ENCODE measurements at places on chromosomes 1 and 21.
A peak's percentile ranks its signal among the peaks of the same experiment; 100 is the strongest.

DNA sequence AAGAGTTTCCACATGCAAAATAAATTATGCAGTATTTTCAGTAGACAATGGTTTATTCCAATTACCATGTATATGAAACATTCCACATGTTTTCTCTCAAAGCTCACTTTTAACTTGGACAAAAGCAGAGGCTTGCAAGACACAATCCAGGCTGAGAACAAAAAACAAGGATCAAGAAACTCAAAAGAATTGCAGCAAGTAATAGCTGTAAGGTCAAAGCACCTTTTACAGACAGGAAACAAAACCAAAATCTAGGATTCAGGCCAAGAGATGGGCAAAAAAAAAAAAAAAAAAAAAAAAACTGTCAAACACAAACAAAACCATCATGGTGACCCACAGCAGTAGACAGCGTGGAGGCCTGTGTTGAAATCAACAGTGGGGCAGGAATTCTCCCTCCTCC lies 9.3 kb downstream of the RGS1 start:
- no peak for DNase-seq

DNA sequence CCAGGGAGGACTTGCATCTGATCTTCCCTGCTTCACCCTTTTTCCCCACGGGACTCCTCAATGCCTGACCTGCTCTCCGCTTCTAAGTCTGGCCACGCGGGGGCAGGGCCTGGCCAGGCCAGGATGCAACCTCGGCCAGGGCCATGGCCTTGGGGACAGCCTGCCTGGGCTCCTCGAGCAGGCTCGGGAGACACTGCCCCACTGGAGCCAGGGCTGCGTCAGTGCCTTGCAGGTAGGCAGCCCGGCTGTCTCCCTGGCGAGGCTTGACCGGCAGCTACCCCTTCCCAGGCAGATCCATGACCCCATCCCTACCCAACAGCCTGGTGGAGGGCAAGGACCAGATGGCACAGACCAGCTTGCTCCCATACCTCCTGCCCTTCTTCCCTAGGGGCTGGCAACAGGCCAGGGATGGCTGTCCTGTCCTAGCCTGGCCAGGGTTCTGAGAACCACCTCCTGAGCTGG lies 2.7 kb upstream of the PRDM16 start:
- DNase-seq = peak; percentile 57

- peak; percentile 65 for DNase-seq
Measured at GRCh38 chr1:223189903-223190724, 47.1 kb upstream of the TLR5 start.

GRCh38 chr1:105294838-105295237 lies 1545.1 kb downstream of the AMY1C start:
- no peak for DNase-seq

DNA sequence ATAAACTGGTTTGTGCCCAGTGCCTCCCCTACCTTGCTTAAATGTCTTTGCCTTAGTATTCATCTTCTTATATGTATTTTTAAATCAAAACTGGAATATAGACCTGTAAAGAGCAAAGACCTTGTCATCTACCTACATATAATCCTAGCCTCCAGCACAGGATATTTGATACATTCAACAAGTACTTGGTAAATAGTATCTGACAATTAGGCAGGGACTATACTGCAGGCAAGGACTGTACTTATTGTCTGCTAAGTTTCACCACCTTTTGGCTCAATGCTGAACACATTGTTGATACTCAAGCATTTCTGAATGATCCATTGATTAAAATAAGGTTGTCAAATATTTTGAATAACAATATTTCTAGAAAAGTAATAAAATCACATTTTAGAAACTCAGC lies 96.4 kb downstream of the PKN2 start:
- DNase-seq = no peak

DNA sequence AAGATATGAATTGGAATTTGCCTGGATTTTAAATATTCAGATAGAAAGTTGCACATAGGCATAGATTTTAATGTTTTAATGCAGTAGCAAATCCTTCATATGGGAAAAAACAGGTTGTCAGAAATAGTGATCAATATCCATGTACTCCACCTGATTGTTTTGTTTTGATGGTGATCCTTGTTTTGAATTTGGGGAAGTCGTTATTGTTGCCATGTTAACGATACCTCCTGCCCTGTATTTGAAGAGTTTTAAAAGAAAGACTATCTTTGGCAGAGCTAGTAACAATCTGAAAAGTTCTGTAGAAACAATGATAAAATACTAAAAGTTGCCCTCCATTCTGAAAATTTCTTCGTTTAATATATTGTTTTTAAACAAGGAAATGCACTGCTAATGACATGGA lies 1.1 kb downstream of the CEP350 start:
- DNase-seq = no peak

GRCh38 chr1:25878690-25879089 lies 3.2 kb upstream of the PAQR7 start:
- DNase-seq = no peak

DNA sequence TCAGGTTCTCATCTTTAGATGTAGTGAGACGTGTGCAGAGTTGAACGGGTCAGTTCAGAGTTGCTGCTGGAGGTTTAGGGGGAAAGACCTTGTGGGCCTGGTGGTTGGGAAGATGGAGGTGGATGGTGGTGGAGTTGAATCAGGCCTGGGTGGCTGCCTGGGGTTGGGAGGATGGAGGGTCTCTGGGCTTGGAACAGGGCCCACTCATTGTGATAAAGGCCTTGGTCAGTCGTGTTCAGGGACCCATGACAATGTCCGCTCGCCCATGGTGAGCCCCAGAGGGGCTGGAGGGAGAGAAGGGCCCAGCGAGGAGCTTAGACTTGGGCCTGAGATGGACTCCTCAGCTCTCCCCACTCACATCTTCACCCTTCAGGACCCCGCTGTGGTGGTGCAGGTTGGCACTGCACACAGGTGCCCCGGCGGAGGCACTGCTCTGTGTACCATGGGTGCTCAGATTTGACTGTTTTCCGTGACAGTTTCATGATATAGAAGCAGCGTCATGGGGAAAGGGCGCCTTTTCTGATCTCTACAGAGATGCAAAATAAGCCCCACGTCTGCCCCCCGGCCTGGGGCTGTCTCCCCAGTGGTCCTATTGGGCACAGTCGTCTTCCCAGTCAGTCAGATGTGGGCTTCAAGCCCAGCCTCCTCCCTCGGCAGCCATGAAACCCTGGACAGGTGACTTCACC lies 39.2 kb downstream of the DISP3 start:
- peak; percentile 44 for DNase-seq

- no peak for DNase-seq
Measured at GRCh38 chr1:195173753-195174152, 1434.5 kb downstream of the KCNT2 start.

DNA sequence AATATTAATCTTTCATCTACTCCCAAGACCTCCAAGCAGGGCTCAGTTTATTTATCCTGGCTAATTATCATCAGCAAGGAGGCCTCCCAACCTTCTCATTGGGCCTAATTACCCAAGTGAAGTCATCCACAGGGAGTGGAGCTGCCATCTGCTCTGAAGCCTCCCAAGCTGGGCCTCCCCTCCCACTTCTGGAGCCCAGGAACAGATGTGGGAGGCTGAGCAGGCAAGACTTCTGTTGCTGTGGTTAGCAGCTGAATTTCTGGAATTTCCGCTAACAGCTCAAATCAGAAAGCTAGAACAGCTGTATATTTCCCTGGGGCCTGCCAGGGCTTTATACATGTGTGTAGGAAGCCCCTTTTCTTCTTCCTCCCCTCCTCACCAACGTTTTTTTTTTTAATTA lies 127.5 kb downstream of the UCK2 start:
- no peak for DNase-seq

DNA sequence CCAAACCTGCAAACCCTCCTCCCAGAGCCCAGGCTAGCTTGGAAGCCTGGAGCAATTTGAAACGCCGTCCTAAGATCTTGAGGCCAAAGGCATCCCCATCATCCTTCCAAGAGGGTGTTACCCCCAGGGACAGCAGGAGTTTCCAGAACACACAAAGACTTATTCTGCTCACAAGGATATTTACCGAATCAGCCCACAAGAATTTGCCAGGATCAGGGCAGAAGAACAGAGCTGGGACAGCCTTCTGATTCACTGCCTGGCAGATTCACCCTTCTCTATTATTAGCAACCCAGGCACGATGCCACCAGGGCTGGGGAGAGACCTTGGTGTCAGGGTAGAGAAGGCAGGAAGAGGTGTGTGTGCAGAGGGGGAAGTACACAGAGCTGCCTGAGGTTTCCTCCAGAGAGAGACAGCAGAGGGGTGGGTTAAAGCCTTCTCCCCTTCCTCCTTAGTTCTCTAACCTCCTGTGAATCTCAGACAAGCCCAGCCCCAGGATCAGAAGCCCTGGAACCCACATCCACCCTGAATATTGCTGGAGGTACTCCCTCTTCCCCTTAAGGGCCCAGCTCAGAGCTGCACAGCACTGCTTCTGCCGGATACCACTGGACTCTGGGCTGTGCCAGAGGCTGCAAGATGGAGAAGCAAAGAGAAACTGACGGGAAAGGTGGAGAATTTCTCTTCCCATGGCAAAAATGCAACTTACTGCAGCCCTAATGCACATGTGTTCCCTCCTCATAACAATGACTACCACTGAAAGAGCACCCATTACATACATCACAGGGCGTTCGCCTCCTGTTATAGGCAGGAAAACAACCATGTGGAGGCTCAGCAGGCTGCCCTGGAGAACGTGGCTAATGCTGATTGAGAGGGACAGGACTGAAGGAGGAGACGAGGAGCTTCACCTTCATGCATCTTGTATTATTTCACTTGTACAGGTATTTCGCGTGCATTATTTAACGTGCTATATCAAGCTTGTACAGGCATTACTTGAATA lies 61.8 kb downstream of the ITPKB start:
- peak; percentile 79 for DNase-seq

DNA sequence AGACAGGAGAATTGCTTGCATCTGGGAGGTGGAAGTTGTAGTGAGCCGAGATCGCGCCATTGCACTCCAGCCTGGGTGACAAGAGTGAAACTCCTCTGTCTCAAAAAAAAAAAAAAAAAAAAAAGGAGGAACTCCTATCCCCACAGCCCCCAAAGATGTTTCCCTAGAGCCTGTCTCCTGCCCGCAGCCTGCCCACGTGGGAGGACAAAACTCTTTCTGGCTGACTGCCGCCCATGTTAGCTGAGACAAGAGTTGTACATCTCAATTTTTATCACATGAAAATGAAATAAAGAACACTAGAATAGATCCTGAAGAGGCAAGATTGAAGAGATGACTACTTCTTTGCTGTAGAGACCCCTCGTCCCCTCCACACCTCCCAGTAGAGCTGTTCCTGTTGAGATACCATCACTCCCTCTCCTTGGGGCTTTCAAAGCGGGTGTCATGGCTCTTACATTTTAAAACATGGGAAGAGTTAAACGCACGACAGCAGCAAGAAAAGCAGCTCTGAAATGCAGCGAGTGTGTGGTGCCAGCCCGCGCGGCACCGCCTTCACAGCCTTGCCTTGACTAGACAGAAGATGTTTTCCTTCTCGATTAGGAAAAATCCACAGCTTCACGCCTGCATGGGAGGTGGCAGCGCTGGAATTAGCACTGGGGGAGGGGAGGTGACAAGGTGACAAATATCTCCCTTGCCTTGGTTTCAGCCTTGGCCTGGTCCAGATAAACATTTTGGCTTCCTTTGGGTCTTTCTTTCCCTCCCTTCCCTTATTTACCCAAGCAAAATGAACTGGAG lies 253.4 kb upstream of the CSF3R start:
- DNase-seq = no peak

- no peak for DNase-seq
Measured at GRCh38 chr1:170252851-170253579, 107.3 kb downstream of the NTMT2 start.

DNA sequence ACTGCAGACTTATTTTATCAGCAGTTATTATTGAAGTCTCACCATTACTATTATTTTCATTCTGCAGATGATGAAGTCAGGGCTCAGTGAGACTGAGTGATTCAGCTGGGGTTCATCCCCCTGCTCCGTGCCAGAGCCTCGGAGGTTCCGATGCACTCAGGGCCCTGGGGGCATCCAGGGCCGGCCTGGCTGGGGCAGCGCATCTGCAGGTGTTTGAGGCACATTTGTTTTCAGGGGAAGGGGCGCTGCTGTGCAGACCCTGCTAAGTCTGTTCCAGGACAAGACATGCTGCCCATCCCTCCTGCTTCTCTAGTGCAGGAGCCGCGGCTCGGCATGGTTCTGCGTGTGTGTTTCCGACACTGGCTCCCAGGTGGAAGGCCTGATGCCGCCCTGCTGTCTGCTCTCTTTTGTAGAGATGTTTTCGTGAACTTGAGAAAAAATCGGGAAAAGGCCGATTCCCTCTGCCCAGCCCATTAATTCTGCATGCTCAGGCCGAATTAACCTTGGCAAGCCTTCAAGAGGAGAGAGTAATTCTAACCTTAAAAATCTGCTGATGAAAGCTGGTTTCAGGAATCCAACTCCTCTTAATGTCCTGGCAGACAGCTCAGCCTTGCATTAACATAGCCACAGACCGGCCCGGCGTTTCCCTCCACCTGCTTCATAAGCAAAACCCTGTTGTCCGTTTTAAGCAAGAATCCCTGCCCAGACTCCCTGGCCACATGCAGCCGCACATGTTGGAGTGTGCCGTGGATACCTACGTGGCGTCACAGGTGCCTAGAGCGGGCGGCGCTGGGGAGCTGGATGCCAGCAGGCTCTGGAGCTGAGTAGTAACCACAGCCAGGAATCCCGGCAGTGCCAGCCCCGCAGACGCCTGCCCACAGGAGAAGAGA lies 316.0 kb upstream of the VAMP3 start:
- no peak for DNase-seq

DNA sequence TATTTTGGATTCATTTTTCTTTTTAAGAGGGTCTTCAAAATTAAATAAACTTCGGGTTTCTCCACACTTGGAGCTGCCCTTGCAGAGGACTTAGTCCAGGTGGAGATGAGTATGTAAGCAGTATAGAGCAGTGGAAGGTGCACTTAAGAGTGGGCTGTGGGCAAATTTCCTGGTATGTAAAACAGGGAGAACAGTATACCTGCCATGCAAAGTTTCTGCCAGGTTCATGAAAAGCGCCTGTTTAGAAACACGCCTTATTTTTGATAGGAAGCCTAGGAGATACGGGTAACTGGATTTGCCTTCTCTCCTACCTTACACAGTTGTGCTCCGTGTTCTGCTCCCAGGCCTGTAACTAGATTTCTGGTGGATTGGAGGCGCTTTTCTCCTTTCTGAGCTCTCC lies 1.2 kb downstream of the KDM4A start:
- DNase-seq = no peak

- no peak for DNase-seq
Measured at GRCh38 chr1:26293911-26294463, 12.4 kb downstream of the UBXN11 start.

- peak; percentile 54 for DNase-seq
Measured at GRCh38 chr1:161199506-161200139, 769 bp upstream of the ADAMTS4 start.

GRCh38 chr1:118751166-118751565 lies 237.0 kb downstream of the TBX15 start:
- DNase-seq = no peak

GRCh38 chr1:64006276-64007051 lies 197.0 kb upstream of the UBE2U start:
- no peak for DNase-seq

- DNase-seq = no peak
Measured at GRCh38 chr21:44846224-44846484, 27.3 kb downstream of the PTTG1IP start.

- no peak for DNase-seq
Measured at GRCh38 chr1:22452481-22452957, 868 bp downstream of the ZBTB40 start.

Measured in natural killer cell treated with Interleukin-12 subunit alpha and Interleukin-12 subunit beta and Interleukin-15 and Interleukin-18, amount 100 ng/mL, for 72 hours (primary cell).